ENCODE measurements at places on chromosomes 1 and 21. TPM values are rescaled to one million over a fixed set of nuclear protein-coding genes. Genes with fewer than 3 reads are reported as not detected.

FAM72C gene
- total RNA-seq: 0.54 TPM

GRCh38 chr1:83627045-83627444 lies 371.9 kb downstream of the TTLL7 start:
- no peak overlapping the region for H3K4me3 ChIP-seq
- H3K36me3 ChIP-seq: no peaks in the 10 kb centered on the region
- no peaks in the 10 kb centered on the region for H3K4me1 ChIP-seq
- no peak overlapping the region for H3K27ac ChIP-seq
- no peak for DNase-seq
- no peaks in the 10 kb centered on the region for H3K27me3 ChIP-seq

DNA sequence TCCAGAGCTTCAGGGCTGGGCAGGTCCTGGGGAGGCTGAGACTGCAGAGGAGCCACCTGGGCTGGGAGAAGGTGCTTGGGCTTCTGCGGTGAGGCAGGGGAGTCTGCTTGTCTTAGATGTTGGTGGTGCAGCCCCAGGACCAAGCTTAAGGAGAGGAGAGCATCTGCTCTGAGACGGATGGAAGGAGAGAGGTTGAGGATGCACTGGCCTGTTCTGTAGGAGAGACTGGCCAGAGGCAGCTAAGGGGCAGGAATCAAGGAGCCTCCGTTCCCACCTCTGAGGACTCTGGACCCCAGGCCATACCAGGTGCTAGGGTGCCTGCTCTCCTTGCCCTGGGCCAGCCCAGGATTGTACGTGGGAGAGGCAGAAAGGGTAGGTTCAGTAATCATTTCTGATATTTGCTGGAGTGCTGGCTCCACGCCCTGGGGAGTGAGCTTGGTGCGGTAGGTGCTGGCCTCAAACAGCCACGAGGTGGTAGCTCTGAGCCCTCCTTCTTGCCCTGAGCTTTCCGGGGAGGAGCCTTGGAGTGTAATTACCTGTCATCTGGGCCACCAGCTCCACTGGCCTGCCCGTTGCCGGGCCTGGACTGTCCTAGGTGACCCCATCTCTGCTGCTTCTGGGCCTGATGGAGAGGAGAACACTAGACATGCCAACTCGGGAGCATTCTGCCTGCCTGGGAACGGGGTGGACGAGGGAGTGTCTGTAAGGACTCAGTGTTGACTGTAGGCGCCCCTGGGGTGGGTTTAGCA lies 9.3 kb downstream of the MYBPH start:
- no peaks in the 10 kb centered on the region for H3K27me3 ChIP-seq
- peak; percentile 42 for DNase-seq
- no peak overlapping the region for H3K27ac ChIP-seq
- no peak overlapping the region for H3K4me3 ChIP-seq

EPHB2 gene
- 24.8 TPM for total RNA-seq

- H3K4me3 ChIP-seq: no peak overlapping the region
- DNase-seq: no peak
- no peaks in the 10 kb centered on the region for H3K36me3 ChIP-seq
- no peaks in the 10 kb centered on the region for H3K4me1 ChIP-seq
These were observed 187.5 kb upstream of the PLXNA2 start for GRCh38 chr1:208431721-208432120.

GRCh38 chr1:155873860-155874259 lies 14.5 kb downstream of the SYT11 start:
- H3K4me1 ChIP-seq: peaks cover 9% of the 10 kb centered on the region
- H3K4me3 ChIP-seq: no peak overlapping the region
- H3K36me3 ChIP-seq: no peaks in the 10 kb centered on the region
- H3K27ac ChIP-seq: no peak overlapping the region

- H3K4me3 ChIP-seq: no peak overlapping the region
- H3K27me3 ChIP-seq: no peaks in the 10 kb centered on the region
- no peaks in the 10 kb centered on the region for H3K36me3 ChIP-seq
- no peaks in the 10 kb centered on the region for H3K4me1 ChIP-seq
These were observed 19.9 kb downstream of the OR2L13 start for GRCh38 chr1:248114890-248115289.

PTPN14 gene
- 28.1 TPM for total RNA-seq

- H3K36me3 ChIP-seq: no peaks in the 10 kb centered on the region
- H3K27ac ChIP-seq: no peak overlapping the region
- H3K4me1 ChIP-seq: no peaks in the 10 kb centered on the region
- H3K27me3 ChIP-seq: no peaks in the 10 kb centered on the region
These were observed 77.0 kb upstream of the KRTAP19-8 start for GRCh38 chr21:31115249-31115648.

DNA sequence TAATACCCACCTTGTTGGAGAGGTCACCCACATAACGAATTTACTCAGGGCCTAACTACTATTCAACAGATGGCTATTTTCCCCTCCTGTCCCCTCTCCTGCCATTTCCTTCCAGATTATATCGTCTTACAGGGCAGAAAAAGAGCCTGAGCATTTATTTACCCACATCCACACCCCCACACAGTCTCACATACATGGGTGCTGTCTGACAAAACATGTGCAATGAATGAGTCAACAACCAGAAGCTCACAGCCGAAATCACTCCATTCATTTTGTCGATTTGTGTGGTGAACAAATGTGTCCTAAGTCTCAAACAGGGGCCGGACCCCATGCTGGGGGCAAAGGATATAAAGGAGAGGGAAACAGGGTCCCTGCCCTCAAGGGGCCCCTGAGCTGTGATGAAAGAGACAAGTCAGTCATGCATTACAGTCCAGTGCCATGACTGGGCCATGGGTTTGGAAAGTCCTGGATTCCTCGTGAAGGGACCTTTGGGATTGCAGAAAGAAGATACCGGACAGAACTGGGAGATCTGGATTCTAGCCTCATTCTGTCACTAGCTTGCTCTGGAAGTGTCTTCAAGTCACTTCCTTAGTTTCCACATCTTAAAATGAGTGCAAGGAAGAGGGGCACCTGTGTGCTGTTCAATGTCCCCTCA lies 16.4 kb upstream of the ZNF683 start:
- H3K36me3 ChIP-seq: no peaks in the 10 kb centered on the region
- H3K27me3 ChIP-seq: no peaks in the 10 kb centered on the region
- H3K4me3 ChIP-seq: no peak overlapping the region
- no peaks in the 10 kb centered on the region for H3K4me1 ChIP-seq
- DNase-seq: no peak
- no peak overlapping the region for H3K27ac ChIP-seq

- no peak overlapping the region for H3K4me3 ChIP-seq
- H3K27me3 ChIP-seq: peaks cover 24% of the 10 kb centered on the region
- no peaks in the 10 kb centered on the region for H3K36me3 ChIP-seq
- H3K27ac ChIP-seq: no peak overlapping the region
These were observed 20.7 kb downstream of the NR5A2 start for GRCh38 chr1:200048244-200048643.

TNFRSF1B gene
- 20.4 TPM for total RNA-seq

DNA sequence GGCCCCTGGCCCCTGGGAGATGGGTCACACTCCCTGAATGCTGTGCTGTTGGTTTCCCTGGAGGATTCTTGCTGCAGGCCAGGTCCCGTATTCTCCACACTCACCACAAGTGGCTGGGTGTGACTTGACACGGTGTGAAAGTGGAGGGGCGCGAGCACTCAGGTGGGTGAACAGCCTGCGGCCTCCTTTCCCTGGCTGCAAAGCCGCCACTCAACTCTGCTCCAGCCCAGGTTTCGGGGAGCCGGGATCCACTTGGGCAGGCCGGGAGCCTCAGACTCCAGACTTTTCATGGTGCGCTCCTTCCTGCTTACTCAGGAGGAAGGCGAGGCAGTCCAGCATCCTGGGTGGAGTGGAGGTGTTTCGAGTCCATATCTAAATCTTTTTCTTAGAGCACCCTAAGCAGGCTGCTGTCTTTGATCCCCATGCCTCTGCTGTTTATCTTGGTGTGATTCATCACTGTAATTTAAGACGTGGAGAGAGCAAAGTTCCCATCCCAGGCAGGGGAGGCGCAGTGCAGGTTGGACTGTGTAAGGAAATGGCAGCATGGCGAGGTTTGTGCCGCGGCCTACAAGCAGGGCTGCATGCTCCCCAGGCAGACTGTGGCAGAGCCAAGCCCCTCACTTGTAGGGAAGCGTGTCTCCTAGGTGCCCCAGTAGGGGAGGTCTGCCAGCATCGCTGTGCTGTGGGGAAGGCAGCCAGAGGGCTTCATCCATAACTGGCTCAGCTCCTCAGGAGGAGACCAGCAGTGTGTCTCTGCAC lies 29.6 kb downstream of the VANGL1 start:
- H3K4me3 ChIP-seq: no peak overlapping the region
- no peaks in the 10 kb centered on the region for H3K36me3 ChIP-seq
- DNase-seq: peak; percentile 55
- no peaks in the 10 kb centered on the region for H3K27me3 ChIP-seq
- peaks cover 37% of the 10 kb centered on the region for H3K4me1 ChIP-seq
- no peak overlapping the region for H3K27ac ChIP-seq

DNA sequence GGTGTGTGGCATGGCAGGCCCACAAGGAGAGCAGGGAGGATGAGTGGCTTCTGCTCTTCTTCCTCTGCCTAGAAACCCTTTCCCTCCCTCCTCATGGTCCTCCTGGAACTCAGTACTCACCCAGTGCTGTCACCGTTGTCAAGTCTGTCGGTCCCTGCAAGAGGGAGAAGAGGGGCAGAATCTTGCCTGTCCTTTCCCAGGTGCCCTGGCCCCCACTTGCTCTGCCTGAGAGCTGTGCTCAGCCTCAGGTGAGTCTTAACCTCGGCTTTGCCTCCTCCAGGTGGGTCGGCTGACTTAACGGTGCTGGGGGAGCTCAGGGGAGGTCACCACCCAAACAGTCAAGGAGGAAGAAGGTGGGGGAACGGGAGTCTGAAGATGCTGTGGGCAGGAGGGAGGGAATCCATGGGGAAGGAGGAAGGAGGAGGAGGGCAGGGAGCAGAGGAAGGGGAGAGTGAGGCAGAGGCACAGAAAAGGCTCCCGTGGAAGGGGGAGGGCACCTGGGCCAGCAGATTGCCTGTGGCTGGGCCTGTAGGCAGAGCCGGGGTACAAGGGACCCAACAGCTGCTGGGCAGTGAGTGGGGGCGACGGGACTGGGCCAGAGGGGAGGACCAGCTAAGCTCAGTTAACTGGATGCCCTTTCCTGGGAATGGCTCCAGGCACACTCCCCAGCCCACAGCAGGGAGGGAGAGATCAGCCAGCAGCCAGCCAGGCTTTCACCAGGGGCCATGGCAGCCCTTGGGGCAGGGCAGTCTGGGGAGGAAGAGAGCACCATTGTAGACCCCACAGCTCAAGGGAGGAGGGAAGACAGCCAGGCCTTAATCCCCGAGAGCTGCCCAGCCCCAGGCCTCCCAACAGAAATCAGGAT lies 26.3 kb downstream of the CTNNBIP1 start:
- H3K27me3 ChIP-seq: no peaks in the 10 kb centered on the region
- DNase-seq: no peak
- no peaks in the 10 kb centered on the region for H3K36me3 ChIP-seq
- H3K27ac ChIP-seq: no peak overlapping the region

GRCh38 chr1:88189525-88189924 lies 494.5 kb upstream of the PKN2 start:
- no peak for DNase-seq
- no peaks in the 10 kb centered on the region for H3K36me3 ChIP-seq
- H3K27ac ChIP-seq: no peak overlapping the region
- no peaks in the 10 kb centered on the region for H3K27me3 ChIP-seq
- H3K4me1 ChIP-seq: no peaks in the 10 kb centered on the region

GRCh38 chr1:74933500-74933899 lies 200.5 kb downstream of the TYW3 start:
- H3K4me3 ChIP-seq: no peak overlapping the region
- H3K27ac ChIP-seq: no peak overlapping the region
- H3K27me3 ChIP-seq: no peaks in the 10 kb centered on the region
- H3K36me3 ChIP-seq: no peaks in the 10 kb centered on the region
- DNase-seq: no peak
- H3K4me1 ChIP-seq: no peaks in the 10 kb centered on the region

- H3K4me3 ChIP-seq: peak within 1 kb of the TSS; percentile 27
- H3K4me1 ChIP-seq: peaks cover 39% of the 10 kb centered on the region
- no peak within 1 kb of the TSS for H3K27ac ChIP-seq
These were observed at the start of gene SDC3 for GRCh38 chr1:30908696-30909364. TSS of gene SDC3 (minus strand) at chr1:30908758. CDS start at chr1:30908586, 172 bp downstream.

IQCC gene
- total RNA-seq: 5.9 TPM

CFAP107 gene
- total RNA-seq: not detected

MOB3C gene
- 30.8 TPM for total RNA-seq

OR2T29 gene
- not detected for total RNA-seq

DNA sequence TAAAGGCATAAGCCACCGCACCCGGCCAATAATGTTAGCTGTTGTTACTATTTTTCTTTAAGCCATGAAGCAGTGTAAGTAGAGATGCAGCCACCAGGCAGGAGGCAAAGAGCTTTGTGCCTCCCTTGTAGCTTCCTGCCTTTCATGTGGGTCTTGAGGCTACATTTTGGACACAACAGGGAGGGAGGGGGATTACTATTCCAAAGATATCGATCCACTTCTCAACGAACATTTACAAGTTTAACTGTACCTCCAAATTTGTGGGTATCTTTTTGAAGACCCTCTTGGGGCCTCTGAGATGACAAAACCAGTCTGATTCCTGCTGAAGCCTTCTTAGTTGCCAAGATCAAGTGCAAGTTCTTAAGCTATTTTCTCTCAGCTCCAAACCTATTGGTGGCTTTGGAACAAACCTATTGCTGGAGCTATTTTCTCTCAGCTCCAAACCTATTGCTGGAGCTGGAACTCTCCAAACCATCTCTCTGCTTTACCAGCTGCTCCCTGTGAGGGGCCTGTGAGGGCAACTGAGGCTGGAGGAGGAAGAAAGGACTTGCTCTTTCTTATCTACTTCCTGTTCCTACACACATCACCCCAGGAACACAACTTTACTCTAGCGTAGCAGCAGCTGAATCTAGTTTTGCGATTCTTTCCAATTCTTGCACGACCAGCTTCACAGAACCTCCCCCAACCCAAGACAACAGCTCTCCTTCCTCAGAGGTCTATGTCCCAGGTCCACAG lies 16.1 kb upstream of the RCAN3 start:
- no peaks in the 10 kb centered on the region for H3K4me1 ChIP-seq
- no peak overlapping the region for H3K4me3 ChIP-seq
- H3K27ac ChIP-seq: no peak overlapping the region
- DNase-seq: no peak
- no peaks in the 10 kb centered on the region for H3K36me3 ChIP-seq

VAV3 gene
- 22.8 TPM for total RNA-seq

GRCh38 chr21:36104317-36105300 lies 30.3 kb upstream of the CBR3 start:
- no peak overlapping the region for H3K4me3 ChIP-seq
- H3K27me3 ChIP-seq: no peaks in the 10 kb centered on the region
- H3K4me1 ChIP-seq: no peaks in the 10 kb centered on the region
- DNase-seq: peak; percentile 63
- no peaks in the 10 kb centered on the region for H3K36me3 ChIP-seq

DNA sequence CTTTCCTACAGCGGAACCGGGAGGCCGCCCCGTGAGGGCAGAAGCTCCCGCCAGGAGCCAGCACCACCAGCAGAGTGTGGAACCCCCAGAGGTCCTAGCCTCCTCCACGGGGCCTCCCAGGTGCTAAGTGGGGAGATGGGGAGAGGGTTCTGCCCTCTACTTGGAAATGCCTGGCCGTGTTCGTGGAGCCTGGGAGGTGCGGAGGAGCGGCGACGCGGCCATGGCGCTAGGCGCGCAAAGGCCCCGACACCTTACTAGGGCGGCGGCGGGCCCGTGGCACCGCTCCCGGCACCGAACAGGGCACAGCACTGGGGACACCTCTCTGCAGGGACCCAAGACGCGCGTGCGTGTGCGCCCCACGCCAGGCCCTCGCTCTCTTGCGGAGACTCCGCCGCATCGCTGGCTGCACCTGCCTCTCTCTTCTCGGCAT lies 1.3 kb upstream of the CACNA1E start:
- no peak for DNase-seq
- no peak overlapping the region for H3K4me3 ChIP-seq
- peaks cover 14% of the 10 kb centered on the region for H3K4me1 ChIP-seq
- no peak overlapping the region for H3K27ac ChIP-seq
- H3K27me3 ChIP-seq: peaks cover 17% of the 10 kb centered on the region

- no peak overlapping the region for H3K27ac ChIP-seq
- no peaks in the 10 kb centered on the region for H3K4me1 ChIP-seq
- DNase-seq: no peak
- H3K27me3 ChIP-seq: no peaks in the 10 kb centered on the region
These were observed 549.7 kb upstream of the PLXNA2 start for GRCh38 chr1:208793861-208794345.
